ENCODE measurements at places on chromosomes 3 and 15. TPM values are rescaled to one million over a fixed set of nuclear protein-coding genes. Genes with fewer than 3 reads are reported as not detected.

The TGM4 gene
- total RNA-seq: not detected

The SLC51B gene
- not detected for total RNA-seq

The ADAMTS17 gene
- total RNA-seq: 1.2 TPM

The LDHAL6B gene
- total RNA-seq: not detected

The PTX3 gene
- total RNA-seq: 0.10 TPM

The INKA1 gene
- total RNA-seq: 1.2 TPM

The SKOR1 gene
- 0.12 TPM for total RNA-seq

The ARHGEF26 gene
- 0.34 TPM for total RNA-seq

The PCLAF gene
- 85.8 TPM for total RNA-seq

The ATOSA gene
- 18.2 TPM for total RNA-seq

The ERICH6 gene
- total RNA-seq: not detected

The USP13 gene
- total RNA-seq: 11.9 TPM

DNA sequence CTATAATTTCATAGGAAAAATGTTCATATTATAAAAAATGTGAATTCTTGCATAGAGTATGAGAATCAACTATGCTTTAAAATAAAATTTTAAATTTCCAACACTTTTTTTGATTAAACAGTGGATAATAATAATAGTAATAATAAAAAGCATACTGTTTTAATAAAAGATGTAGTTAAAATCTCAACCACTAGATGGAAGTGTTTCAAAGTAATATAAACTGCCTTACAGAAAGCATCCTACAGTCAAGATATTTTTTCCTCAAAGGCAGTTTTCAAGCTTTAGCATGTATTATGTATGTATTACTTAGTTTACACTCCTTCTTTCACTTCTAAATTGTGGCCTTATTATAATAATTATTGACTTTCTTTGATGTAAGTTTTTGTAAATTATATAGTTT, 217.5 kb downstream of the CHL1 start:
- H3K4me1 ChIP-seq: no peaks in the 10 kb centered on the region
- no peak for DNase-seq
- H3K36me3 ChIP-seq: no peaks in the 10 kb centered on the region
- H3K27ac ChIP-seq: no peak overlapping the region
- no peaks in the 10 kb centered on the region for H3K27me3 ChIP-seq
- H3K4me3 ChIP-seq: no peak overlapping the region

- H3K36me3 ChIP-seq: no peaks in the 10 kb centered on the region
- H3K27me3 ChIP-seq: no peaks in the 10 kb centered on the region
- no peak for DNase-seq
These were observed 191.1 kb downstream of the CACNA2D3 start for GRCh38 chr3:54313418-54313817.

- no peaks in the 10 kb centered on the region for H3K4me1 ChIP-seq
- no peak for DNase-seq
- H3K36me3 ChIP-seq: peaks cover 1% of the 10 kb centered on the region
- H3K27ac ChIP-seq: no peak overlapping the region
- no peaks in the 10 kb centered on the region for H3K27me3 ChIP-seq
These were observed 75.0 kb upstream of the RNU6-1 start for GRCh38 chr15:67914537-67915460.

- peaks cover 25% of the 10 kb centered on the region for H3K36me3 ChIP-seq
- DNase-seq: no peak
- H3K4me3 ChIP-seq: no peak overlapping the region
- H3K27me3 ChIP-seq: no peaks in the 10 kb centered on the region
These were observed 19.9 kb upstream of the IL20RB start for GRCh38 chr3:136937851-136938250.

GRCh38 chr3:101873619-101874018, 24.3 kb downstream of the NFKBIZ start:
- DNase-seq: no peak
- peaks cover 2% of the 10 kb centered on the region for H3K36me3 ChIP-seq
- no peak overlapping the region for H3K27ac ChIP-seq
- no peaks in the 10 kb centered on the region for H3K4me1 ChIP-seq
- no peaks in the 10 kb centered on the region for H3K27me3 ChIP-seq
- H3K4me3 ChIP-seq: no peak overlapping the region

GRCh38 chr15:60155661-60156060, 151.6 kb downstream of the FOXB1 start:
- no peak overlapping the region for H3K4me3 ChIP-seq
- H3K27ac ChIP-seq: no peak overlapping the region
- H3K36me3 ChIP-seq: no peaks in the 10 kb centered on the region
- peaks cover 21% of the 10 kb centered on the region for H3K4me1 ChIP-seq

GRCh38 chr3:127784283-127784682, 38.0 kb downstream of the MGLL start:
- no peaks in the 10 kb centered on the region for H3K4me1 ChIP-seq
- no peaks in the 10 kb centered on the region for H3K27me3 ChIP-seq
- H3K4me3 ChIP-seq: no peak overlapping the region
- H3K27ac ChIP-seq: no peak overlapping the region
- no peak for DNase-seq
- H3K36me3 ChIP-seq: no peaks in the 10 kb centered on the region

- peaks cover 8% of the 10 kb centered on the region for H3K4me1 ChIP-seq
- DNase-seq: no peak
- no peaks in the 10 kb centered on the region for H3K36me3 ChIP-seq
- H3K27me3 ChIP-seq: peaks cover 40% of the 10 kb centered on the region
- no peak overlapping the region for H3K27ac ChIP-seq
- H3K4me3 ChIP-seq: no peak overlapping the region
These were observed 248.9 kb downstream of the TJP1 start for GRCh38 chr15:29573197-29573838.

DNA sequence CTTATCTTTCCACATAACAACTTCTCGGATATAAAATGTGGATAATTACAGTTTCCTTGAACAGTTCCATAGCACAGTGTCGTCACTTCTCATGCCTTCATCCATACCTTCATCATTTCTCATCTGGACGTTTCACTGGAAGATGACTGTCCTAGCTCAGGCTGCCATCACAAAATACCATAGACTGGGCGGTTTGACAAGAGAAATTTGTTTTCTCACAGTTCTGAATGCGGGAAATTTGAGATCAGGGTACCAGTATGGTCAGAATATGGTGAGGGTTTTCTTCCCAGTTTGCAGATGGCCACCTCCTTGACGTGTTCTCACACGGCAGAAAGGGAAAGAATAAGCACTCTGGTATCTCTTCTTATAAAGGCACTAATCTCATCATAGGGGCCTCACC, 42.8 kb downstream of the TMEM108 start:
- no peak overlapping the region for H3K4me3 ChIP-seq
- no peak overlapping the region for H3K27ac ChIP-seq
- no peak for DNase-seq
- H3K4me1 ChIP-seq: no peaks in the 10 kb centered on the region
- H3K36me3 ChIP-seq: no peaks in the 10 kb centered on the region

DNA sequence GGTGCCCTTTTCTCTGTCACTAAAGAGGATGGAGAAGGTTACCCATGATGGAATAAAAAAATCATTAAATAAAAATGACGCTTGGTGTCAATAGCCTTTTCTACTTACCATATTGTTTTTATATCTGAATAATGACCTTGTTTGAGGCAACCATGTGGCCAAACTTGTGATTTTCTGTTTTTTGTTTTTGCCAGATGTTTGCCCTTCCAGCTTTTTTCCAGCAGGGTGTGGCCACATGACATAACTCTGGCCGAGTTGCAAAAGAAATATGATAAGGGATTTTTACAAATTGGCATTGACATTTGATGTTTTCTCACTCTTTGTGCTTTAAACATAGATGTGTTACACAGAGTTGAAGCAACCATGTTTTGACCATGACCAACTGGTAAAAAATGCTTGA, 39.7 kb upstream of the EPHA3 start:
- H3K4me3 ChIP-seq: no peak overlapping the region
- H3K27me3 ChIP-seq: no peaks in the 10 kb centered on the region
- H3K27ac ChIP-seq: no peak overlapping the region
- H3K36me3 ChIP-seq: no peaks in the 10 kb centered on the region
- no peak for DNase-seq

DNA sequence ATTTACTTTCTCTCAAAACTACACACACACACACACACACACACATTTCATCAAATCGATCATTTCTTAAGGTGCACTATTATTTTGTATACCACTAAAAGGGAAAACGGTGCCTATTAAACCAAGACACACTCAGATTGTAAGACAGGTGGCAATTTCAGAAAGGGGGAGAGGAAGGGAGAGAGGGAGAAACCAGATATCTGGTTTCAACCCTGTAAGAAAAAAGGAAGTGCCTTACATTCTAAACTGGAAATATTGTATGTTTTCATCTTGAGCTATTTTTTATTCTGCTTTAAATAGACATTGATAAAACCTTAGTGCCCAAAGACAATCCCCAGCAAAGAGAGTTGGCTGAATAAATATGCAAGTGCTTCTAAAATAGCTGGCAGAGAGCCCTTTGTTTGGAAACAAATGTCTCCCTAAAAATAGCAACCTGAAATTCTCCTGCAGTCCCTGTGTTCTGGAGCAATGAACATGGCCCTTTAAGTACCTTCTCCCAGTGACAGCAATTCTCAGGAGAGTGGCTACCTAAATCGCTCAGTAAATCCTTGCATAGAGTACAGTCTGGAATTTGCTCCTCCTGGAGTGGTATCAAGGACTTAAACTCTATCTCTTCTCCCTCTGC, 85.7 kb downstream of the RARB start:
- no peaks in the 10 kb centered on the region for H3K4me1 ChIP-seq
- DNase-seq: no peak
- H3K27me3 ChIP-seq: peaks cover 7% of the 10 kb centered on the region

- no peak overlapping the region for H3K27ac ChIP-seq
- H3K4me1 ChIP-seq: peaks cover 25% of the 10 kb centered on the region
- H3K36me3 ChIP-seq: no peaks in the 10 kb centered on the region
- no peak overlapping the region for H3K4me3 ChIP-seq
These were observed 25.9 kb downstream of the WNT7A start for GRCh38 chr3:13853978-13854296.

GRCh38 chr3:78912259-78912658, 855.5 kb downstream of the ROBO1 start:
- no peaks in the 10 kb centered on the region for H3K27me3 ChIP-seq
- no peaks in the 10 kb centered on the region for H3K36me3 ChIP-seq
- DNase-seq: no peak
- no peaks in the 10 kb centered on the region for H3K4me1 ChIP-seq

DNA sequence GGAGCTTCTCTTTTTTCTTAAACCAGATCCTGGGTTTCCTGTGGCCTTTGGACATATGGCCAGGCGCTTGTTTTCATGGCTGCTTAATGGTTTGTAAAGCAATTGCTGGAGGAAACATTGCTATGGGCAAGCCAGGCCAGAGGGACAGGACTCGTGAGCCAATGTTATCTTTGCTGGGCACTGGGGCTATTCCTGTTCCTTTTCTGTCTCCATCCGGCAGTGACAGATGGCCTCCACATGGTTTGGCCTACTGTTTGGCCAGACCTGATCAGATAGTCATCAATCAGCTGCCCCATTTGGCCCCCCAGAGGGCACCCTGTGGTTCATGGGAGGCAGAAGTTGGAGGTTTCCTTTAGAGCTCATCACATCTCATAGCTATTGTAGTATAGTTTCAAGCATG, 326.1 kb upstream of the ROPN1 start:
- H3K4me3 ChIP-seq: no peak overlapping the region
- H3K27me3 ChIP-seq: peaks cover 3% of the 10 kb centered on the region
- DNase-seq: no peak
- H3K36me3 ChIP-seq: no peaks in the 10 kb centered on the region
- H3K27ac ChIP-seq: no peak overlapping the region
- no peaks in the 10 kb centered on the region for H3K4me1 ChIP-seq

DNA sequence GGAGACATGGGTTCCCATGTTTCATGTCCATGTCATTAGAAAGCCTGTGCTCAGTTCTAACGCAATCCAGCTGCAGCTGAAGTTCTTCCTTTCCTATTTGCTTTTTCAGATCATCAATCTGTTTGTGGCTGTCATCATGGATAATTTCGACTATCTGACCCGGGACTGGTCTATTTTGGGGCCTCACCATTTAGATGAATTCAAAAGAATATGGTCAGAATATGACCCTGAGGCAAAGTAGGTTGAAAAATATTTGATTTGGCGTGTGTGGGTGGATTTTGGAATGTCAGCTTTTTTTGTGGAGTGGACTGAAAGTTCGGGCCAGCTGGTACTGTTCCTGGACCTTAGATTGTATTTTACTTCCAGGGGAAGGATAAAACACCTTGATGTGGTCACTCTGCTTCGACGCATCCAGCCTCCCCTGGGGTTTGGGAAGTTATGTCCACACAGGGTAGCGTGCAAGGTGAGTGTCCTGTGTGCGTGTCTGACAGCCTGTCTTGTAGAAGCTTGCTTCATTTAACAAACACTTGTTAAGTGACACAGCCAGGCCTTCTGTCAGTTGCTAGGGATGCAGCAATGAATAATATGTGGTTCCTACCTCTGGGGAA, 69.6 kb downstream of the CHDH start:
- no peaks in the 10 kb centered on the region for H3K27me3 ChIP-seq
- no peaks in the 10 kb centered on the region for H3K4me1 ChIP-seq
- no peak for DNase-seq
- H3K36me3 ChIP-seq: no peaks in the 10 kb centered on the region
- no peak overlapping the region for H3K27ac ChIP-seq

DNA sequence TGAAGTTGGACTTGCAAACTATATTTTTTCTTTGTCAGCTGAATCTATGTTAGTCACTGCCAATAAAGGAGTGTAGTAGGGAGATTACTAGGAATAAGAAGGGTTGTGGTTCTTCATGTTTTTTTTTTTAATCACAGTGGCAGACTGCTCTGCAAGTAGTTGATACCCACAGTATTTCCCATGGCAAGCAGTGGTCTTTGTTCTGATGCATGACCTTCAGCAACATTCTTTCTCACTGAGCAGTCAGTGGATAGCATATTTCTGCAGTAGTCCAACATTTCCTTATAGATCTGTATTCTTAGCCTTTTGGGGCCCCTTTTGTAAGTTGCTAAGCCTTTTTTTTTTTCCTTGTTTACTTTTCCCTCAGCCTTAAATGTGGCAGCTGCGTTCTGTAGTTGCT, 151.1 kb downstream of the DOCK3 start:
- H3K4me1 ChIP-seq: no peaks in the 10 kb centered on the region
- no peaks in the 10 kb centered on the region for H3K27me3 ChIP-seq
- H3K27ac ChIP-seq: no peak overlapping the region
- H3K36me3 ChIP-seq: no peaks in the 10 kb centered on the region

- H3K27ac ChIP-seq: no peak overlapping the region
- H3K36me3 ChIP-seq: no peaks in the 10 kb centered on the region
- no peak overlapping the region for H3K4me3 ChIP-seq
- no peaks in the 10 kb centered on the region for H3K4me1 ChIP-seq
- peaks cover 8% of the 10 kb centered on the region for H3K27me3 ChIP-seq
These were observed 252.5 kb downstream of the CDIN1 start for GRCh38 chr15:36831904-36832287.

DNA sequence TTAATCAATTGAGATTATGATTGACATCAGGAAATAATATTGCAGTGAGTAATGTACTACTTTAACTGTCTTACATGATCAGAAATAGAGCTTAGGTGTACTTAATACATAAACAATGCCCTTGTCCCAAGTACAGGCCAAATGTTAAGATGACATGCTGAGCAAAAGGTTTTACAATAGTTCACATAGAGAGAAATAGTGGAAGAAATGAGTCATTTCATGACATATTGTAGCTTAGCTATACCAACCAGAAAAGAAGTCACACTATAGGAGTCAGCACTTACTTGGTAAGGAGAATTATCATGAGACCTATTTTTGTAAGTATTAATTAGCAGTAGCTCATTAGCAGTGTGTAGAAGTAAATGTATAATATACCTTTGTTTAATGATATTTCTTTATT, 96.4 kb upstream of the NANOGP8 start:
- DNase-seq: no peak
- H3K36me3 ChIP-seq: no peaks in the 10 kb centered on the region
- H3K27me3 ChIP-seq: no peaks in the 10 kb centered on the region
- no peaks in the 10 kb centered on the region for H3K4me1 ChIP-seq
- H3K27ac ChIP-seq: no peak overlapping the region

- no peak overlapping the region for H3K27ac ChIP-seq
- no peak overlapping the region for H3K4me3 ChIP-seq
- peaks cover 47% of the 10 kb centered on the region for H3K4me1 ChIP-seq
- no peaks in the 10 kb centered on the region for H3K27me3 ChIP-seq
- DNase-seq: no peak
These were observed 176.3 kb upstream of the ICE2 start for GRCh38 chr15:60655252-60655651.

Data from activated CD4-positive, alpha-beta memory T cell treated with anti-CD3 and anti-CD28 coated beads for 36 hours (primary cell).